Upper lobe of left lung (tissue), 6 donors: ENCODE measurements at places on chromosomes 4 and X. TPM values are rescaled to one million over a fixed set of nuclear protein-coding genes. Genes with fewer than 3 reads are reported as not detected.

- DNase-seq: no peak
These were observed 190.2 kb downstream of the SMIM20 start for GRCh38 chr4:26104056-26104685.

The VEGFC gene
- total RNA-seq: 6.3 TPM

The SULT1E1 gene
- total RNA-seq: 2.2 TPM

The VCX3A gene
- not detected for total RNA-seq

- DNase-seq: no peak
These were observed 74.3 kb downstream of the IQCM start for GRCh38 chr4:149741186-149741831.

DNA sequence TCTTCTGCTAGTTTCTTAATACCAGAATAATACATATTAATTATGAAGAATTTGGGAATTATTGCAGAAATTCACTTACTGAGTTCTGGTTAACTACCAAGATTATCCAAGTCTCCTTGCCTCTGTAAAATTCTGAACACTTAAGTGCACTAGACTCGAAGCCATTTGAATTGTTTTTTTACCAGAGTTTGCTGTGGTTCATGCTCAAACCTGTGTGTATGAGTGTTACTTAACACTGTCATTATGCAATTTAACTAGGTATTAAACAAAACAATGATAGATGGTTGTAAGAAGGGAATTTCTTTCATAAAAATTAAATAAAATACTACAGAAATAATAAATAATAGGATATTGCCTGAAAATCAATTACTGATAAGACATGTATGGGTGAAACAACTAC, 145.6 kb upstream of the FAT4 start:
- DNase-seq: no peak

- DNase-seq: no peak
These were observed 68.4 kb downstream of the NSG1 start for GRCh38 chr4:4455210-4455865.

DNA sequence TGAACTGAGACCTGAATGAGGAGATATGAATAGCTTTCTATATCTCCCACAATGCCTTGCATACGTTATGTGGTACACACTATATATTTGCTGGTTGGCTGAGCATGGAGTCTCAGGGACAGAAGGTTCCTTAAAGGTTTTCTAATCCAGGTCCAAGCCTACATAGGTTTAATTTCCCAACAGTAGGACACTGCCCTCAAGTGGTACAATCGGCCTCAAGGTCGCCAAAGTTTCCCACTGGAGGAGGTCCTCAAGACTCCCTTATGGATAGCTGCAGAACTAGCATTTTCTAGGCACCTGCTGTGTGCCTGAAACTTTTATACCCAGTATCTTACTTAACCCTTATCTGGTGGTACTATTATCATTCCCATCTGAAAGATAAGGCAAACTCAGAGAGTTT, 21.0 kb upstream of the EFNB1 start:
- DNase-seq: no peak

GRCh38 chrX:135740681-135741149, 27.3 kb downstream of the CT45A1 start:
- DNase-seq: peak; percentile 7

GRCh38 chrX:31969714-31970113, 897.9 kb upstream of the FTHL17 start:
- DNase-seq: no peak

GRCh38 chr4:48380583-48381167, 39.3 kb downstream of the SLAIN2 start:
- DNase-seq: no peak

The GAGE12H gene
- not detected for total RNA-seq
